Activated naive CD4-positive, alpha-beta T cell treated with anti-CD3 and anti-CD28 coated beads, Interleukin-2, amount 10 ng/mL, durations not matched to agents 7 days and 5 days (primary cell): ENCODE measurements at places on chromosomes 11 and 22.

- no peak for DNase-seq
Measured at GRCh38 chr22:43720716-43721115, 91.4 kb downstream of the EFCAB6 start.

DNA sequence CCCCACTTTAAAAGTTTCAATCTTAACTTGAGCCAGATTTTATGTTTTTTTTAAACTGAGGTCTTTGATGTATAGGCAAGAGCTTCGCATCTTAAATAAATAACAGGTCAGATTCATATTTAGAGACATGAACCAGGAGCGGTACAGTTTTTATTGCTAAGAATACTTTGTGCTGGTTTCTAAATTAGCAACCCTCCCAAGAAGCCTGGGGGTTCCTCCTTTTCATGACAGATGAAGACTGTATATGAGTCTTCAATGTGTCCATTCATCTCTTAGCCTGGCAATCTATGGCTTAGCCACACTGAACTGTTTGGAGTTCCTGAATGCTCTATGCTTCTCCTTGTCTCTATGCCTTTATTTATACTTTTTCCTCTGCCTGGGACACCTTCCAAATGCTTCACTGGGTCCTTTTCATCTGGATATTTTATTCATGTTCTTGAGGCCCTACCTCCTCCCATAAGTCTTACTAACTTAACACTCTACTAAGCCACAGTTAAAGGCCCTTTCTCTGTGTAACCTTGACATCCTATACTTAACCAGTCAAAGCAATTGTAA, 338.6 kb downstream of the INSC start:
- no peak for DNase-seq

DNA sequence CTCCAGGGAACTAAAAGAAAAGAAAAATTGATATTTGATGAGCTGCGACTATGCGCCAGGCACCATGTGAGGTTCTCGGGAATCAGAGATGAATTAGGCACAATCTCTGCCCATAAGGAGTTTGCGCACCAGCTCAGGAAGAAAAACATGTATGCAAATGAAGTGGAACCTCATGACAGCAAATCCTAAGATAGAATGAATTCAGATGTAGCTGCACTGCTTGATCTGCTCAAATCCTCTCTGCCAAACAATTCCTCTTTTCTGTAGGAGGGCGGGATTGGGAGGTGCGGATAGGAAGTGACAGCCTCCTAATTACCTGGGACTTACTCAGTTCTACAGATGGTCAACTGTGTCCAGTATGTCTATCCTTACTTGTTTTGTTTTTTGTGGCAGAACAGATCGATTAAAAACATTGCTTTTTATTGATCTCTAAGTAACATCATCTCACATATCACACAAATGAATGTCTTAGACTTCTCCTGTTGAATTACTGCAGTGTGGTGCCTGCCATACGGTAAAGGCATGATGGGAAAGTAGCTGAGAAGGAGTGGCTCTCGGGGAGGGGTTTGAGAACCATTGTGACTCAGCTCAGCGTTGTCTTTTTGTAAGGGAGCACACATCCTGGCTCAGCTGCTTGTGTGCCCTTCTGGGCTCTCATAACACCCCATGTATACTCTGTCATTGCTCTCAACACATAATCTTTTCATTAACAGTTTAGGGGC, 13.9 kb downstream of the CRTAM start:
- peak; percentile 30 for DNase-seq

DNA sequence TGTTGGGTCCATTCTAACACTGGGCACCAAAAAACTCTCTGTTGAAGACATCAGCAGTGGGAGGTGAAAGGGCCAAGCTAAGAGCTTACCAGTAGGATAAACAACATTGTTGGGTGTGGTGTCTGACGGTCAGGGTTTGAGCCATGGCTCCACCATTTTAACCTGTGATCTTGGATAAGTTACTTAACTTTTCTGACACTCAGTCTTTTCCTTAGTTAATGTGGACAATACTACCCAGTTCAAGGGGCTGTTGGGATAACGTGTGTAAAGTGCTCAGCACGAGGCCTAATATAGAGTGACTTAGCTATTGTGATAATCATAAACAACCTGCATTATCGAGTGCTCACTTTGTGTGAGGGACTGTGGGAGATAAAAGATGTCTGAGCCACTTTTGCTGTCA, 6.1 kb downstream of the UCP3 start:
- no peak for DNase-seq

- peak; percentile 74 for DNase-seq
Measured at GRCh38 chr22:36286096-36286957, 33.4 kb downstream of the APOL1 start.

- no peak for DNase-seq
Measured at GRCh38 chr11:102729849-102730815, 5.4 kb upstream of the MMP8 start.

DNA sequence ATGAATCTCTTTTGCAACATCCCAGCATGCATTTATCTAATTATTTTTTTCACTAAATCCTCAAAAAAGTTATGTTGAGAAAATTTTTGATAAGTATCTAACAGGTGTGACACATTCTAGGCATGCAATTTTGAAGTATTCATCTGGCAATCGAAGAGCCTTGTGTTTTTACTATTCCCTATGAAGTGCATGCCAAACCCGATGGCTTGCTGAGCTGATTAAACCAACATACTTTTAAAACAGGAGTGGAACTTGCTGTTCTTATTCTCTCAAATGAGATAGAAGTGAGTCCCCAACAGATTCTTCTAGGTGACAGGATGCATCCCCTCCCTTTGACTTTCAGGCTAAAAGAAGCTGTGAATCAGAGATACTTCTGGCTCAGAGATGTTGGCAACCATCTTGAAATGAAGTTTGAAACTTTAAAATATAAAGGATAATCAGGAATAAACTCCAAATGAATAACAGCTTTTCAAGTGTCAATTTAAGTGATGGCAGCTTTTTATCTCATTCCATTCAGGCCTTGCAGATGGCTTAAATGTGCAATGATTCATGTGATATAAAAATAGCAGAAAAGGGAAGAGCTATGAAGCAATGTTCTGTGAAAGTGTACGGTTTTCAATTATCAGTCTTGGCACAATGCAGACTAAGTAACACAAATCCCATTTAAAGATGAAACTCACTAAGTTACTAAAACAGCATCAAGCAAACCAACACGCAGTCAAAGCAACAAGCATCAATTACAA, 67.7 kb downstream of the APOL5 start:
- DNase-seq: no peak

DNA sequence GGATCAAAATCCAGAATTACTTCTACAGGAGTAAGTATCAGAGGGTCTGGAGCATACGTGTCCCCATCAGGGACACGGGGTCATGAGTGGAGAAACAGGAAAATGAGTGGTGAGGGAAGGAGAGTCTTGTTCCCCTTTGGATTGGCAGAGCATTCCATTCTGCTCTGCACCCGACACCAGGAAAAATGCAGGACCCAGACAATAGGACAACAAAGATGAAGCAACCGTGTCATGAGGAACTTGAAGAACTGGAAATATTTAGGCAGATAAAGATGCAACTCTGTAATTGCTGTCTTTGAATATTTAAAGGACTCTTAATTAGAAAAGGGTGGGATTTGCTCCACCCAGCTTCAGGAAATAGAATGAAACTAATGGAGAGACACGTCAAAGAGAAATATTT, 89.0 kb upstream of the BLID start:
- DNase-seq: no peak

DNA sequence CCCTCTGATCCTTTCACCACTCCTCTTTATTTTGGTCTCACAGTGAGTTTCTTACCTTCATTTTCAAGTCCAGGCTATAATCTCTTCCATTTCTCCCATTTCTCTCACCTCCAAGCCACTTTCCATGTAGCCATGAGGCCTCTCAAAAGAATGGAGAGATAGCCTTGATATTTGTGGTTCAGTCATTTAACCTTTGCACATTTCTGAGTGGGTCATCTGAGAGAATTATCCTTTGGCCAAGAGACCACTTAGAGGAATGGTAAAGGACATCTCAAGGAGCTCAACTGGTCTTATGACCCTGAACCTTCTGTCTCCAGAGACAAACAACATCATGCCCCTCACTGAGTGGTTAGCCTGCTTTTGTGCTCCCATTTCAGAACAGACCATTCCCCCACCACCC, 121.1 kb downstream of the KIRREL3 start:
- DNase-seq: no peak

DNA sequence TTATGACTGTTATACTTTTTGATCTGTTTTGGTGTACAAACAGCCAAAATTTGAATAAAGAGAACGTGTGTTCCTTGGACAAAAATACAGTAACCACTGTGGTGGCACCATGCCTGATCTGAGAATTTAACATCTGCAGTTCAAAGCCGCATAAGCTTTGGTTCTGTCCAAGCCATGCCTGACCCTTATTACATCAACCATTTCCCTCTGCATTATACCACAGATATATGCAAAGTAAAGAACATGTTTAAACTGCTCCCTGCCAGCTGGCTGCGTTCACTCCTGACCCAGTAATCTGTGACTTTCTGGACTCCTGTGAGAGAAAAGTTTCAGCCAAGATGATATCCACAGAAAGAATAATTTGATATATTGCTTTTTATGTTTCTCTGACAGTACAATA, 890.5 kb upstream of the ANO3 start:
- no peak for DNase-seq

- no peak for DNase-seq
Measured at GRCh38 chr22:17380359-17381087, 11.3 kb downstream of the CECR2 start.

- DNase-seq: peak; percentile 94
Measured at GRCh38 chr11:61129639-61130523, 27.6 kb downstream of the CD5 start.

DNA sequence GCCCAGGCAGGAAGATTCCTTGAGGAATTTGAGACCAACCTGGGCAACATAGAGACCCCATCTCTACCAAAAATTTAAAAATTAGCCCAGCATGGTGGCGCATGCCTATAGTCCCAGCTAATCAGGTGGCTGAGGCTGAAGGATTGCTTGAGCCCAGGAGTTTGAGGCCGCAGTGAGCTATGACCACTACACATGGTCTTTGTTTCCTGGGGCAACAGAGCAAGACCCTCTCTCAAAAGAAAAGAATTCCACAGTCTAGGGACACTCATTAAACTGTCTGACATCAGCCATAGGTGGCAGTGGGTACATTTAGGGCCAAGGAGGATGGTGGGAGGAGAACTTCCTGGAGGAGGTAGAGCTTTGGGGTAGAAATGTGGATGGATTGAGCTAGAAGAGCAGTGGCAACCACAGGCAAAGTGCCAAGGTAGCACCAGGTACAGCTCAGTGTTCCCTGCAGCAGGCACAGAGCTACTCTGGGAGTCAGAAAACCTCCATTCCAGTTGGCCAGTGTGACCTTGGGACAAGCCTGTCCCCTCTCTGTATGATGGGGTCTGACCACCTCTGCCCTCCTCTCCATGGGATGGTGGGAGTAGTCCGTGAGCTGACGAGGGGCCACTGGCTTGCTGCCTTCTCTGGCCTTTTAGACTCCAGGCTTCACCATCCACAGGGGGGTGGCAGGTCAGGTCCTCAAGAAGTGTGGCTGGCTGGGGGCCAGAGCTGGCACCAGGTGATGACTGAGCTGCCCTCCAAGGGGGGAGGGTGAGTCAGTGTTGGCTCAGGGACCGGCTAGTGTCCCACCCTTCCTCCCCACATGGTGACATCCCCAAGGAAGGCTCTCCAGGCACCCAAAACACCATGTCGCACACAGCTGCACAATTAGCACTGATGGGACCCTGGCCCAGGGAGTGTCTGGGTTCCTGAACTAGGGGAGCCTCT, 3.7 kb upstream of the CLCF1 start:
- no peak for DNase-seq

DNA sequence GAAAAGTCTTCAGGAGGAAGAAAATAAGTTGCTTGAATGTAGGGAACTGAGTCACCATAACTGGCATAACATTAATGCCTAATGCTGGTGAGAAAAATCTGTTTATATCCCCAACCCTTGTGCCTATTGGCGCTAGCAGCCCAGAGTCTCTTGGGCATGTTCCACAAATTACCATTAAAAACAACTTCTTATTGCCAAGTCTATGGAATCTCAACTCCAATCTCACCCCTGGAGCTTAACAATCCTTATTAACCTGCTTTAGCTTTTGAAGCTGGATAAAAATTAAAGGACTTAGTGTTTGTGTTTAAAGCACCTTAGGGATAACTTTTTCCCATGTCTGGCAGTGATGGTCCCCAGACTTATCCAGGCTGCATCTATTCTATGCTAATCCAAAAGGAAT, 143.0 kb downstream of the APIP start:
- no peak for DNase-seq

DNA sequence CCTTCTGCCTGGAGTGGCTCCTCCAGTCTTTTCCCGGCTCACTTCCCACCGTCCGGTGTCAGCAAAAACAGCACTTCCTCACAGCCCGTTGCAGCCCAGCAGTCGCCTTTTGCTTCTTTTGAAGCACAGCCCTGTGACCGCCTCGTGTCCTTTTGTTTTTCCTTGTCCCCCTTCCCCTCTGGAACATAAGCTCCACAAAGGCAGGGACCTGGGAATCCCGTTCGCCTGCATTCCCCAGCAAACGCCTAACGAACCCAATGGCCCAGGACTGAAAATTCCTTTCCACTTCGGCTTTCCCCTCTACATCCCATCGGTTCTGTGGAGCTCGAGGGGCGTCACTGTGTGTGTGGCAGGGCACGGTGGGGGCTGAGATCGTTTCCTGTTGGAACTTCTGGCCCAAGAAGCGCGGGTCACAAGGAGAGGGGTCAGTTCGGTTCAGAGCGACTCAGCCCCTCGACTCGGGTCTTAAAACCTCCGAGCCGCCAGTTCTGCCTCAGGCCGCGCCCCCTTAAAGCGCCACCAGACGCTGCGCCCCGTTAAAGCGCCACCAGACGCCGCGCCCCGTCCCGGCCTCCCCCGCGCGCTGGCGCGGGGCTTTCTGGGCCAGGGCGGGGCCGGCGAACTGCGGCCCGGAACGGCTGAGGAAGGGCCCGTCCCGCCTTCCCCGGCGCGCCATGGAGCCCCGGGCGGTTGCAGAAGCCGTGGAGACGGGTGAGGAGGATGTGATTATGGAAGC, 841 bp downstream of the RIC8A start:
- DNase-seq: peak; percentile 89

DNA sequence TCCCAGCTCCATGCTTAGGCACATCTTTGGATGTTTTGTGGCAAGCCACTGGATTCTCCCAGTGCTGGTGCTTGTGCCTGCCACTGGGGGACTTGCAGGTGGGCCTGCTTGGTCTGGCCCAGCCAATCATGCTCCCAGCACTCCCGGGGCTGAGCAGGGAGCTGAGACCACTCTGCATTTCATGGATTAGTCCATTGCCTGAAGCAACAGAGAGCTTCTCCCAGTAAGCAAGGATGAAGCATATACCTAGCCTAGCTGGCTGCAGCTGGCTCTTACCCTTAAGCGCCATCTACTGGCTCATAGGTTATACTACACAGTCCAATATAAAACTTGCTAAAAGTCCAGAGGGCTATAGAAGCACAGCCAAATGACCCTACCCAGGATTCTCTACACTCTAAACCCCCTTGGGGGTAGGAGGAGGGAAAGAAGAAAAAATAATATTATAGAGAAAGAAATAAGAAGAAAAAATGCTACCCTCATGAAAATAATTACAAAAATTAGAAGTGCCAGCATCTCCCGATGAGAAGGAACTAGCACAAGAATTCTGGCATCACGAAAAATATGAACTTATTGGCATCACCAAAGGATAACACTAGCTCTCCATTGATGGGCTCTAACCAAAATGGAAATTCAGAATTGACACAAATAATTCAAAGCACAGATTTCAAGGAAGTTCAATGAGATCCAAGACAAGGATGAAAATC, 275.3 kb downstream of the C11orf87 start:
- no peak for DNase-seq
